Stimulated activated CD4-positive, alpha-beta T cell treated with anti-CD3 and anti-CD28 coated beads, TNF-alpha, amount 100 ng/mL, for 4 hours (primary cell): ENCODE measurements at places on chromosomes 4 and X.

DNA sequence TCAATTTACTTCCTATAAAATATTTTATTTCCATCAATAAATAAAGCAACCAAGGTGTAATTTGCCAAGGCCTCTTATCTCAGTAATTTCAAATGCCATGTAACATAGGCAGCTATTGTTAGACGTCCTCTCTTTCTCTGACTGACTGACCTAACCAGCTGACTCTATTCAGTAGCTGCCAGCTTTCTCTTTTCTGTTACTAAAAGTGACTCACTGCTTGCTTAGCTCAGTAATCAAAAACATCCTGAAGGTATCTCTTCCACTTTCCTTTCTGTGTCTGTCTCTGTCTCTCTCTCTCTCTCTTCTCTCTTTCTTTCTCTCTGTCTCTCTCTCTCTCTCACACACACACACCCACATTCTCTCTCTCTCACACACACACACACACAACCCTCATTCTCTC lies 134.2 kb downstream of the SPOCK3 start:
- DNase-seq = no peak

DNA sequence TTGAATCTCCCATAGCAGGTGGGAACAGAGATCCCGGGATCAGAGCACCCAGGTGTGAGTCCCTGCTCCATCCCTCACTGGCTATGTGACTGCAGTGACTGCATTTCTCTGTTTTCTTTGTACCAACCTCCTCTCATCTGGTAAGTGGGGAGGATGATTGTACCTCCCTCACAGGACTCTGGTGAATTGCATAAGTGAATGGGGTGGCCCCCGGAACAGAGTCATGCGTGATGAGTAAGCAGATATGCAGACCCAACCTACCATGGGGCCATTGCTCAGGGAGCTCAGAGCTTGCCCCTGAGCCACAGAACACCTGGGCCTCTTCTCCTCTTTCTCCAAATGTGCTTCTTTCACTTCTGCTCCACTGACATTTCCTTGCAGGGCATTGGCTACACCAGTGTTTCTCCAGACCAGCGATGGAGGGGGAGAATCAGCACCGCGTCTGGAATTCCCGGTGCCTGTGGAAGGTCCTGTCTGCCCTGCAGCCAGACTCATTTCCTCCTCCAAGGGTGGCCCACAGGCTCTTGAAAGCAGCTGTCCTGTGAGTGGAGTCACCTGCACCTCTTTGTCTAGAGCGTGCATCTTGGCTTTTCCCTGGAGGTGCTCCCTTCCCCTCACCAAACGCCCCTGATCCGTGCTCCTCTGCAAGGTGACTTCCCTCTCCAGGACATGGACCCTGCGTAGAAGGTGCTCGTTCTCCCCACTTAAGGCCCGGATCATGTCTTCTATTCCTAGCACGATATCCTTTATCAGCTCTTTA lies 30.0 kb downstream of the C4orf50 start:
- DNase-seq = no peak

DNA sequence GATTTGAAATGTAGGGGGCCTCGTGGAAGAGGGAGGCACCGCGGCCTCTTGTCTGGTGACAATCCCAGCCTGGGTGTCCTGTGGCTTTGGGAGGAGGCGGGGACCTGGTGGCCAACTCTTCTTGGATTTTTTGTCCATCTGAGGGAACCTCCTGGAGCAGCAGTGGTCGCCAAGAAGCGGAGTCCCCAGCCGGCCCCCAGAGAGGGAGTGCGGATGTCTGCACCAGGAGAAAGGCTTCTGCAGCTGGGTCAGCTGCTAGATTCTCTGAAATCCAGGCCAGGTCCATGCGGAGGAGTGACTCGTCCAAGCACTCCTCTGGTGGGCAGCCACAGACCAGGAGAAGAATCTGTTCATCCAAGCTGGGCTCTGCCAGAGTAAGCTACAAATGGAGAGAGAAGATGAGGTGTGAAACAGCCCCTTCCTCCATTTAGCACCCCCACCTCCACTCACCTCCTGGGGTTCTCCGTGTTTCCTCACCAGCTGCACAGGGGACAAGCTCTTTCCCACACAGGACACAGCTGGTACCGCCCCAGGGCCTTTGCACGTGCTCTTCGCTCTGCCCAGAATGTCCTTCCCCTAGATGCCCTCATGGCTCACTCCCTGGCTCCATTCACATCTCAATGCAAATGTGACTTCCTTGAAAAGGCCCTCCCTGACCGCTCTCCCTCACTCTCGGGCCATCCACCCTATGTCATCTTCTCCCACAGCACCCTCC lies 27.6 kb downstream of the C4orf50 start:
- DNase-seq = no peak

- no peak for DNase-seq
These were observed 22.6 kb downstream of the GPC4 start for GRCh38 chrX:133392671-133393070.

DNA sequence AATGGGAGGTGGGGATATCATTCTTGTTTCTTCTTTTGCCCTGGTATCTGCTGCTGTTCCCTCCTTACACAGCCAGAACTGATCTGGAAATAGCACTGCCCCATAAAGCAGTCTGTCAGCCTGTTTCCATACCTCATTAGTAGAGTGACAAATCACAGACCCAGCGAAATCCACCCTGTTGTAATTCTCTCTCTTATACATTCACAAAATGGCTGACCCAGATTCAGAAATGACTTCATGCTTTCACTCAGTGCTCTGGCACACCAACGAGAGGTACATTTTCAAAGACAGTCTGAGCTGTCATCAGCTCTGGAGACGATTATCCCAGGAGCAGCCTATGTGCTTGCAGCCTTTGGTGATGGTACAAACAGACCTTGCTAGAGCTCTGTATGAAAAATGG lies 164.6 kb downstream of the AFF2 start:
- DNase-seq = no peak

GRCh38 chr4:85632981-85633380 lies 158.0 kb downstream of the ARHGAP24 start:
- no peak for DNase-seq

DNA sequence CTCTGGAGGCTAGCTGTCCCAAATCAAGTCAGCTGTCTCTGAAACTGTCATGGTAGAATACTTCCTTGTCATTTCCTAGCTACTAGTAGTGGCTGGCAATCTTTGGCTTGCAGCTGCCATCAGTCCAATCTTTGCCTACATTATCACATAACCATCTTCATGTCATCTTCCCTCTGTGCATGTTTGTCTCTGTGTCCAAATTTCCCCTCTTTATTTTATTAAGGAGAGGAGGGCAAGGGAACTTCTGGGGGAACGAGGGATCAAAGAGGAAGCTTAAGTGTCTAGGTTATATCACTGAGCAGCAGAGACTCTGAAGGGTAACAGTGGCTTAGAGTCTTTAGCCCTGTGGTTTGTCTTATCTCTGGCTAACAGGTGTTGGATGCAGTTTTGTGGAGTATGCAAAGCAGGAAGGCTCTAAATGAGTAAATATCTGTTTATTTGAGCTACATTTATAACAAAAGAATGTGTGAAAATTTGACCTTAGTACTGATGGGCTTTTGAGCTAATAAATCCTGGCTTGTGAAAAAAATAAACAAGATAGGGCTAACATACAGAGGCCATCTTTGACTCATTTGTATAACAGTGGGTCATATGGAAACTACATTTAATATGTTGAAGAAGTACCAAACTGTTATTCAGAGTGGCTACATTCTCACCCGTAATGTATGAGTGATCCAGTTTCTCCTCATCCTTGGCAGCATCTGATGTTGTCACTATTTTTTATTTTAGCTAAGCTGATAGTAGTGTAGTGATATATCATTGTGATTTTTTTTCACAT lies 49.4 kb upstream of the ENOX2 start:
- DNase-seq = no peak

DNA sequence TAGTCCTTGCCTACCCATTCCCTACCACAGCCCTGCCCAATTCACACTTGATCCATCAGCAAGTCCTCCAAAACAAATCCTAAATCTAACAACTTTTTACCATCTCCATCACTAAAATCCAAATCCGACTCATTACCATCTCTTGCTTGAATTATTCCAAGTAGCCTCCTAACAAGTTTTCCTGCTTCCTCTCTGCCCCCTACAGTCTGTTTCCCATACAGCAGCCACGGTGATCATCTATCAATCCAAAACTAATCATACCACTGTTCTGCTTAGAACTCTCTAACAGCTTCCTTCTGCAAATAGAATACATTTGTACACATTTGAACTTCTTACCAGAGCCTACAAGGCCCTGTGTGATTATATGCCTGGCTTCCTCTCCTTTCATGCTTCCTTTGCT lies 133.0 kb downstream of the SHROOM4 start:
- no peak for DNase-seq

- DNase-seq = no peak
These were observed 105.5 kb upstream of the SPOCK3 start for GRCh38 chr4:167339781-167340180.

- no peak for DNase-seq
These were observed 325.5 kb upstream of the SLC7A11 start for GRCh38 chr4:138567696-138568095.

GRCh38 chr4:139901531-139902320 lies 236.1 kb downstream of the MGST2 start:
- no peak for DNase-seq

DNA sequence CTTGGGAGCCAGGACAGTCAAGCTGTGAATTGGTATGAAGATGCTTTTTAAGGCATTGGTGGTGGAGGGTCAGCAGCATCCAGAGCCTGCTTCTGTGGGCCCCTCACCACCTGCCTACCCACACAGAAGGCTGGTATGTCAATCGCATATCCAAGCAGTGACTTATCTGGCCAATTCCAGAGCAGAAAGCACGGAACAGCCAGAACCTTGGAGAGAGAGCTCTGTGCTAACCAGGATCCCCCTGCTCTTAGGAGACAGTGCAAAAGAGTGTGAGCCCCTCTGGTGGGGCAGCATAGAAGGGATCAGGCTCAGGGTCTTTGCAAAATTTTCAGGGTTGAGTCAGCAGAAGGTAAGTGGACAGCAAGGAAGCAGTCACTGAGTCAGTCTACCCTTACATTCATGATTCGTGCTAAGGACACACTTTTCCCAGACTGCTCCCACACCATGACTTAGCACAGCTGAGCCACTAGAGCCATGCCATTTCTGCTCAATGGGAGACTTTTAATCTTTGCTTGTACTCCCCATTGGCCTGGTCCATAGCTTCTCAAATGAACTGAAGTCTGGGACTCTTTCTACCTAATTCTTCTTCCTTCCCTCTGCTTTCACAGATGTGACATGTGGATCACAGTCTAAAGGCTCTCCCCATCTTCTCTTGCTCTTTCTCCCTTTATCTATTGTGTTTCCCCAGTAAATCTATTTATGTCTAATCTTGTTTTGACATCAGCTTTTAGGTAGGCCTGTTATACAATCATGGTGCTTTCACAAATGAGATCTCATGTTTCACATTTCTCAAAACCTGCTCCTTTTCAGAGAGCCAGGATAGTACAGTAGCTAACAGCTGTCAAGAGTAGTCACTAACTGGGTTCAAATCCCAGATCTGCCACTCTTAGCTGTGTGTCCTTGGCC lies 20.0 kb downstream of the MORF4L2 start:
- no peak for DNase-seq

DNA sequence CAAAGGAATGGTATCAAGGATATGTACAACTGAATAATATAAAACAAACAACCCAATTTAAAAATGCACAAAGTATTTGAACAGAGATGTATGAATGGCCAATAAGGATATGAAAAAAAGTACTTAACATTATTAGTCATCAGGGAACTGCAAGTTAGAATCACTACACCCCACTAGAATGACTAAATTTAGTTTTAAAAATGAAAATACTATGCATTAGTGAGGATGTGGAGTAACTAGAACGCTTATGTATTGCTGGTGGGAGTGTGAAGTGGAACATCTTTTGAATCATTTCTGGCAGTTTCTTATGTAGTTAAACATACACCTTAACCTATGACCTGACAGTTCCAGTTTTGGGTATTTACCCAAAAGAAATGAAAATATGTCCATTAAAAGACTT lies 13.0 kb upstream of the SLC16A2 start:
- DNase-seq = no peak

DNA sequence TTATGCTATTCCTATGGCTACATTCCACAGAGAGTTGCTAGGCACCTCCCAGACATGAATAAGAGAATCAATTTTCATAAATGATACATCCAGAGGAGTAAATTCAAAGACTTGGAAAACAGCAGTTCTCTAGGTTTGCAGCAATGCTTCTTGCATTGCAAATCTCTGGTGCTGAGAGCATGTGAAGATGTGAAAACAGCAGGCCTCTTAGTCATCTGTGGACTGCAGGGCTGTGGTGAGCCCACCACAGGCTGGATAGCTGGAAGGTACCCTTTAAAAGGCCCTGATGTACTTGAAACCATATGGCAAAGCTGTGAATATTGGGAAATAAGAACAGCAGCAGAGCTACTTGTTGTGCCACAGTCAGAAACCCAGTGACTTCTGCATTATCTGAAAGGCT lies 2135.9 kb downstream of the ARAP2 start:
- DNase-seq = no peak

- DNase-seq = no peak
These were observed 20.3 kb upstream of the PACRGL start for GRCh38 chr4:20679951-20680350.

GRCh38 chr4:26132858-26133257 lies 188.0 kb upstream of the RBPJ start:
- no peak for DNase-seq

GRCh38 chrX:16772460-16772859 lies 13.8 kb upstream of the TXLNG start:
- DNase-seq = no peak

GRCh38 chr4:141914746-141915145 lies 278.4 kb downstream of the IL15 start:
- no peak for DNase-seq

- DNase-seq = no peak
These were observed 1614.0 kb upstream of the PCDH10 start for GRCh38 chr4:131534944-131535645.

DNA sequence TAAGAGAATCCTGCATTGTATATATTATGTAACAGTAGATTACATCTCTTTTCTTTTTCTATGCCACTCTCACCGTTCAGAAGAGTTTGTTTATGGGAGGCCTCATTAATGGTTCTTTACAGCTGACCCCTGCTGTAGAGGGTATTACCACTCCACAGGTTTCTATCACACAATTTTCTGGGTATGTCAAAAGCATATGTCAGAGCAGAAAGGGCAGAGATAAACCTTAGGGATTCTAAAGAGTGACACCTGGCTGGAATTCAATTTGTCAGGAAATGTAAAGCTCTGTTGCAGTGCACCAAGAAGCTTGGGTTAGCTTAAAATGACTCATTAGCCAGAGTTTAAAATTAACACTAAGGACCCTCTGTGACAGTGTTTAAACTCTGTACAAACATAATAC lies 658.7 kb downstream of the PCDH18 start:
- no peak for DNase-seq

- DNase-seq = no peak
These were observed 200.2 kb downstream of the CLCN4 start for GRCh38 chrX:10356979-10357378.
